Activated T-helper 9 cell treated with anti-CD3 and anti-CD28 coated beads, Interleukin-2, amount 50 U/mL, for 16 hours (primary cell): ENCODE measurements at places on chromosomes 2 and 18.

- DNase-seq: peak; percentile 64
These were observed 35.2 kb upstream of the GPD2 start for GRCh38 chr2:156400706-156401678.

GRCh38 chr2:150351922-150352321 lies 135.5 kb downstream of the RND3 start:
- DNase-seq: no peak

- no peak for DNase-seq
These were observed 35.9 kb upstream of the POMC start for GRCh38 chr2:25204190-25204838.

DNA sequence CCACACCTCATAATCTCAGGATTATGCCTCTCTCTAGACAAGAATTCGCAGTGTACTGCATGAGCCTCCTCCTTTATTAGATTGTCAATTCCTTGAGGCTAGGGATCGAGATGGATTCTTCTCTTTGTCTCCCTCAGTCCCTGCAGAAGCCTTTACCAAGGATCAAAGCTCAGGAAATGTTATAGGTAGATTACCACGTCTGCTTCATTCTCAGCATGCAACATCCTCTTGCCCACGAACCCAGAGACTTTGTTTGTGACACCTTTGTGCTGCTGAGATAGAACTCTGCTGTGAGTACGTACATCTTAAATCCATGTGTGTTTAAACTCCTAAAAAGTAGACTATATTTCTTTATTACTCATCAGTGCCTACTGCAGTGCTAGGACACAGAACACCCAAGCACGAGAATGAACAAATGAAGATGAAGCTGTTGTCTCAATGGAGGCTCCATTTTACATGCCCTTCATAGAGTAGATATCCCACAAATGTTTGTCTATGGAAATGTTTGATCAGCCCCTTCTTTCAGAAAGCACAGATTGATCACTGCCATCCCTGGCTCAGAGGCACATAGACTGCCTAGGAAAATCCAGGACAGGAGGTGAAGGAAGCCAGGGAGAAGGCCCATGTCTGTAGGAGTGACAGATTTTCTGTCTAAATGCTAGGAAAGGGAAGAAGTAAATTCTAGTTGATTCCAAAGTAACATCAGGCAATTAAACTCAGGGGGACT lies 98.8 kb upstream of the KLHL29 start:
- DNase-seq: no peak

- DNase-seq: no peak
These were observed 19.1 kb downstream of the KLHL14 start for GRCh38 chr18:32753656-32754260.

DNA sequence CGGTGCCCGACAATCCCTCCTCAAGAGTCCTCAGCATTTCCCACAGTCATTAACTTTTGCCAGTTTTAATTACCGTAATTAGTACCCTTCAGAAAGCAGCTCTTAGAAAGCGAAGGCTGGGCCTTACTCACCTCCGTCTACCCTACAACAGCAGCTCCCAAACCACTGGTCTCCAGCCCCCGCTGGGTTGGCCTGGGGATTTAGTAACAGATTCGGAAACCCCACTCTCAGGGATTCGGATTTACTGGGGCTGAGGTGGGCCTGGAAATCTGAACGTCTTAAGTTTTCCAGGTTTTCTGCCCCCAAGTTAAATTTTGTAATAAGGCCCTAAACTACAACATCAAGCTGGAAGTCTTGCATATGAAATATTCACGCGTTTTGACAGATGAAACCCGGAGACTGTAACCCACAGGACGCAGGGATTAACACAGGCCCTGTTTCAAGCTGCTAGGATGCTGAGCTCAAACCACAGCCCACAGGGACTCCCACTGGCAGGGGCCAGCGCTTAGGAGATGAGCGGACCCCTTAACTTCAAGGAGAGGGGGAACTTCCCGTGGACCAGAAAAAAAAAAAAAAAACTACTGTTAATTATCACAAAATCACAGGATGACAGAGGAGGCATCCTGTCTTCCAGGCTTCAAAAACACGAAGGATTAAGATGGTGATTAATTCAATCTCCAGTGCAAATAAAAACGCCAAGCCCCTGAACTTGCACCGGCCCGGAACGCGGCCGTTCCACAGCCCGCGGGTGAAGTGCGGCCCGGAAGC lies 985 bp downstream of the ILKAP start:
- DNase-seq: no peak

- no peak for DNase-seq
These were observed 175.4 kb downstream of the NRP2 start for GRCh38 chr2:205857520-205858237.

GRCh38 chr2:139360654-139361053 lies 580.5 kb upstream of the NXPH2 start:
- no peak for DNase-seq

DNA sequence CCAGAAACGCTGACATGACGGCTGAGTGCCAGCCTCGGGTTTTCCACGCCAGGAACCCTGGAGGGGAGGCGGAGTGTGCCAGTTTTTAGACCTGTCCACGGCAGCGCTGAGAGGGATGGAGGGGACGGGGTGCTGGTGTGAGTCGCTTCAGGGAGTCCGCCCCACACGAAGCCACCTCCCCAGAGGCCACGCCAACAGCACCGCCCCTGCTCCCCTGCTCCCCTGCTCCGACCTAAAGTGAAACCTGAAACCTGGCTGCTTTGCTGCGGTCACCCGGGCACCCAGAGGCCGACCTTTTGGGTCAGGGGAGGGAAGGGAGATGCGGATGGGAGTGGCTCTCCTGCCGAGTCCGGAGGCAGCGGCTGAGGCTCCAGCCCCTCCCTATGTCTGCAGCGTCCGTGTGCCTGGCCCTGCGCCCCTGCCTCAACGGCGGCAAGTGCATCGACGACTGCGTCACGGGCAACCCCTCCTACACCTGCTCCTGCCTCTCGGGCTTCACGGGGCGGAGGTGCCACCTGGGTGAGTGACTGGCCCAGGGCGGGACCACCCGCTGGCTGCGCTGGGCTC lies 38.1 kb downstream of the SNED1 start:
- DNase-seq: peak; percentile 36

GRCh38 chr2:215811409-215812345 lies 201.7 kb downstream of the MREG start:
- no peak for DNase-seq

- DNase-seq: no peak
These were observed 197.2 kb upstream of the POU3F3 start for GRCh38 chr2:104656571-104657163.

GRCh38 chr2:167420211-167420610 lies 531.9 kb downstream of the XIRP2 start:
- DNase-seq: no peak

DNA sequence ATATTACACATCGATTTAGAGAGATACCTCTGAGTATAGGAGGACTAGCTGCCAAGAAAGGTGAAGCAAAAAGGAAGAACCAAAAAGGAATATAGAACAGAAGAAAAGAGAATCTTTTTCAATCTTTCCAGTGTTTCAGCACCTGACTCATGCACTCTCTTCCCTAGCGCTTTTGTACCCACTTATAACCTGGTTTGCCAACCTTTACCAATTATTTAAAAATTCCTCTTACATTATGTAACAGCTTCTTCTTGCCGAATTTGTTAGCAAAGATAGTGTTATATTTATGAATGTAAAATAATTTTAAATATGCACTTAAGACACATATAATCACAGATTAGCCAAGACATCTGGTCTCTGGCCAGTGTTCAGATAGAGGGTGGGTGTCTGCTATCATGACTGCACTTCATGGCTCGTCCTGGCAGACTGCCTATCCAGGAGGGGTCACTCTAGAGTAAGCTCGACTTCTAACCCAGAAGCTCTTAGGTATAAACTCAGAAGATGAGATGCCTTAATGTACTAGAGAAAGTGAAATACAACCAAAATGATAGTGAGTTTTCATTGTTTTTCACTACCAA lies 122.9 kb downstream of the ATAD2B start:
- no peak for DNase-seq

GRCh38 chr18:77161383-77161782 lies 28.8 kb upstream of the MBP start:
- no peak for DNase-seq

DNA sequence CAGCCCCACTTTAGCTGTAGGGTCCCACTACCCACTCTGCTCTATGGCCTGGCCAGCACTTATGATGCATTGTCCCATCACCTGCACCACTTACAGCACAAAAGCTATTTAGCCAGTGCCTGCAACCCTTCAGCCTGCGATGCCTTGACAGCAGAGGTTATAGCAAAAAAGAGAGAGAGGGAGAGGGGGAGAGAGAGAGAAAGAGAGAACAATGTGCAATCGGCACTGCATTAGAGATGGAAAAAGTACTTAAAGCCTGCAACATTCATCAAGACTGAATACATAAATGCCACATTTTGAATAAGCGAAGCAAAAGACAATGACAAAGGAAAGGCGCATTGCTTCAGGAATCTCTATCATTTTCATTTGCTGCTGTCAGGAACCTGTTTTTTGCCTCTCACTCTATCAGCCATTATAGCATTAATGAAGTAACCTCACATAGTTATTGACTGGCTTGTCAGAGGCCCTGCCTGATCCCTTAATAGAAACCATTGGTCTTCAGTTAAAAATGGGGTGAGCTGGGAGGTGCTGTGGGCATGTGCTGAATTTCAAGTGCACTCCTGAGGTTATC lies 833.1 kb downstream of the BCL11A start:
- DNase-seq: no peak
